ENCODE measurements at places on chromosomes 1 and 21.

DNA sequence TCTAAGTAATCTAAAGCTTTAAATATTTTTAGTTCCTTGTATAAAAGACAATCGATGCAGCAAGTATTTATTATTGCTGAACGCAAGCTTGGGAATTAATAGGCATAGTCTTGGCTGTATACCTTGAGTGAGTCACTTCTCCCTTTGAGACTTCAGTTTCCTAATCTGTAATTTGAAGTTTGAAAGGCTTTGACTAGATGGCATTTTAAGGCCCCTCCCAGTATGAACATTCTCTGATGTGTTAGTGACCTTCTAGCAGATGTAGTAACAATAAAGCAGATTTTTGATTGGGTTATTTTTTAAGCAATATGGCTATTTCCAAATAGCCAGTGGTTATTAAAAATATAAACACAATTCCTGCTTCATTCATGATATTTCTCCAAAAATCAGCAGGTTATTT is 58.2 kb downstream of the DUSP10 start:
- no peak for DNase-seq

GRCh38 chr1:225950905-225951497 is 10.0 kb upstream of the LEFTY2 start:
- DNase-seq, result no peak

- no peak for DNase-seq
Measured at GRCh38 chr1:212035835-212036605, 472 bp downstream of the DTL start.

- DNase-seq, result no peak
Measured at GRCh38 chr1:6958407-6959030, 173.3 kb downstream of the CAMTA1 start.

- no peak for DNase-seq
Measured at GRCh38 chr1:154982341-154982740, 803 bp upstream of the FLAD1 start.

DNA sequence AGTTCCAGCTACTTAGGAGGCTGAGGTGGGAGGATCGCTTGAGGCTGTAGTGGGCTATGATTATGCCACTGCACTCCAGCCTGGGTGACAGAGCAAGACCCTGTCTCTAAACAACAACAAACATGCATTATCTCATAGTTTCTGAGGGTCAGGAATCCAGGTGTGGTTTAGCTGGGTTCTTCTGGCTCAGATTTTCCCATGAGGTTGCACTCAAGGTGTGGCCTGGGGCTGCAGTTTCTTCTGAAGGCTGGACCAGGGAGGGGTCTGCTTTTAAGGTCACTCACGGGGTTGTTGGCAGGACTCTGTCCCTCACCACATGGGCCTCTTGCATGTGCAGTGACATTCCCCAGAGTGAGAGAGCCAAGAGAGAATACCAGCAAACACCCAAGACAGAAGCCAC is 77.0 kb downstream of the EPHB2 start:
- no peak for DNase-seq

- DNase-seq, result no peak
Measured at GRCh38 chr1:169624122-169624521, 5.8 kb downstream of the SELP start.

DNA sequence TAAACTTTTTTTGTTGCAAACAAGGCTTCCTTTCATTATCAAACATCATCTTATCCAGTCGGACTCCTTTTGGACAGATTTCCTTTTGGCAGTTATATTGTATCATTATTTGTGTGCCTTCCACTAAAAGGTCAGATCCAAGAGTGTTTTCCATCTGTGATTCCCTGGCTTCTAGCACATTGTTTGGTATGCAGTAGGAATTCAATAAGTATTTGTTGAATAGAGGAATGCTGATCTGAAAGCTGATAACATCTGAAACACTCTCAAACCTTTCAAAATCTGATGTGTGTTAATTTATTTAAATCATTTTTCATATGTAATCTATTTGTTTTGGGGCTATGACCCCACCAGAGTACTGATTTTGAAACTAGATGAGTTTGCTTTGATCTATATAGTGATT is 39.0 kb downstream of the NDC1 start:
- DNase-seq, result no peak

DNA sequence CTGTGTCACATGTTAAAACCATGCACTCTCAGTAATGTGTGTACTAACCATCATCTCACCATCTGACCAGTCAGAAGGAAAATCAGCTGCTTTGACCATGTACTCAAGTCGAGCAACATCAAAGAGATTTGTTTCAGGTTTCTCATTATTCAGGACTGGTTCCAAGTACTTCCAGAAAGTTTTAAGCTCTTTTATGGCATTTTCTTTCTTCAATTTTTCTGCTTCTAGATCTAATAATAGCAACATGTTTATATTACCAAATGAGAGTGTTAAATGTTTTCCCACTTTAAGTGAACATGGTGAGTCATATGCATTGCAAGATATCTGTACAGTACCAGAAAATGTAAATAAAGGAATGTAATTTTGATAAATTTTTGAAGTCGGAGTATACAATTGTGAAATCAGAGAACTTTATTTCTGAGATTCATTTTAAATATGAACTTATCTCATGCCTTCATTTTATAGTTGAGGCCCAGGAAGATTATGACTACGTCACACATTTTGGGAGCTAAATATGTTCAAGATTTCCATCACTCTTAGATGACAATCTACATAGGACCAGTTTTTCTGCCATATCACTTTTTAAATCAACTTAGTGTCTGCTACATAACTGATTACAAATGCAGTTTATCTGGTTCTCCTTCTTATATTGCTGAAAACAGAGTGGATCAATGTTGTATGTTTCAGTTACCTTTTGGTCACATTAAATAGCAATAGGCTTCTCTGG is 87.2 kb downstream of the SPAG17 start:
- DNase-seq, result no peak

- DNase-seq, result no peak
Measured at GRCh38 chr1:3519301-3519885, 64.9 kb downstream of the ARHGEF16 start.

GRCh38 chr1:168386949-168387586 is 106.4 kb downstream of the TBX19 start:
- DNase-seq, result peak; percentile 71

- DNase-seq, result no peak
Measured at GRCh38 chr1:54126271-54126815, 26.5 kb downstream of the CDCP2 start.

DNA sequence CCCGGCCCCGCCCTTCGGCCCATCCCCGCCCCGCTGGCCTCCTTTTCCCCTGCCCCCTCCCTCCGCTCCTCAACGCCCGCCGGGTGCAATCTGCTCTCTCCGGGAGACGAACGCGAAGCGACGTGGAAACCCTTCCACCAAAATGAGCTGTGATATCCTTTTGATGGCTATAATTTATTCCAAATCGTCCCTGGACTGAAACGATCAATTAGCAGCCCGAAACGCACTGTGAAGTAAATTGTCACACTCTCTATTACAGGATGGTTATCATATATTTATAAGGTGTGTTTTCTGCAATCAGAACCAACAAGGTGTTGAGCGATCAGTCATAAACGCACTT is 134.6 kb upstream of the BARHL2 start:
- DNase-seq, result no peak

GRCh38 chr1:212667223-212668139 is 32.2 kb downstream of the BATF3 start:
- no peak for DNase-seq

- DNase-seq, result no peak
Measured at GRCh38 chr1:37171691-37172090, 137.4 kb upstream of the GRIK3 start.

GRCh38 chr1:65209005-65209885 is 61.2 kb downstream of the AK4 start:
- DNase-seq, result no peak

GRCh38 chr1:104264521-104264920 is 514.8 kb downstream of the AMY1C start:
- DNase-seq, result no peak

DNA sequence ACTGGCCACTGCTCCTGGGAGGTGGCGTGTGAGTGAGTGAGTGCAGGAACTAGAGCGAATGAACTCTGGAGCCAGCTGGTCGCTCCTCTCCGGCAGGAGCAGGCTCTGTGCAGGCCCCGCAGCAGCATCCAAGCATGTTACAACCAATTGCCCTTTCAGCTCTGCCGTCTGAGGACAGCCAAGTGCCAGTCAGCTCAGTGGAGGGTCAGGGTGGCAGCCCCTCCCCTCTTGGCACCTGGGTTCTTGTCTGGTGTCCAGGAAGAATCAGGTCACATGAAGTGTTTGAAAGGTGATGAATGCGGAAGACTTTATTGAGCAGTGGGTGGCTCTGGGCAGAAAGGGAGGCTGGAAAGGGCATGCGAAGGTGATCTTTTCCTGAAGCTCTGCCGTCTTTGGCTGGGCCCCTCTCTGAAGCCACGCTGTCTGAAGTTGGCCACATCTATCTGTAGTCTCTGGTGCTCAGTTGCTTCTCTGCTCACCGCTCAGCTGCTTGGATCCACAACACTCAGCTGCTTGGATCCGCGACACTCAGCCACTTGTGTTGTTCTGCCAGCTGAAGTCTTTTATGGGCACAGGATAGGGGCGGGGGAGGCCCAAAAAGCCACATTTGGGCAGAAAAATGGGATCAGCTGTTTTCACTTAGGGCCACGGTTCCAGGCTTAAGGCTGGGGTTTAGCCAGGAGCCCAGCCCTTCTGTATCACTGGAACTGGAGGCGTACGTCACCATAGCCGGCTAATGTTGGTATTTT is 139.8 kb downstream of the ADSS2 start:
- DNase-seq, result no peak

DNA sequence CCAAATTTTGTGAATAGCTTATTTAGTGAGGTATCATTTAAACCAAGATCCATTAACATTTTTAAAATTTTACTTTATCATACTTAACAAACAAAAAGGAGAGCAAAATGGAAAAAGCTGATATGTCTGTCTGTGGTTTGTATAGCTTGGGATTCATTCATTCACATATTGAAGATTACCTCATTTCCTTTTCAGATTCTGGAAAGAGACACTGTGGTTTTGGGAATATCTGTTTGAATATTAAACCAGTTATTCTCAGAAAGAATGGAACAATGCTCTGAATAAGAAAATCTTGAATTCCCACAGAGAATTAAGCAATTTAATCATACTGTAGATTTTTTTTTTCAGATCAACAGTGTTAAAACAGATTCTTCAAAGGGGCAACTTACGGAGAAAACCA is 93.8 kb upstream of the PRDX6 start:
- DNase-seq, result no peak

- no peak for DNase-seq
Measured at GRCh38 chr1:31102501-31102950, 37.0 kb upstream of the PUM1 start.

DNA sequence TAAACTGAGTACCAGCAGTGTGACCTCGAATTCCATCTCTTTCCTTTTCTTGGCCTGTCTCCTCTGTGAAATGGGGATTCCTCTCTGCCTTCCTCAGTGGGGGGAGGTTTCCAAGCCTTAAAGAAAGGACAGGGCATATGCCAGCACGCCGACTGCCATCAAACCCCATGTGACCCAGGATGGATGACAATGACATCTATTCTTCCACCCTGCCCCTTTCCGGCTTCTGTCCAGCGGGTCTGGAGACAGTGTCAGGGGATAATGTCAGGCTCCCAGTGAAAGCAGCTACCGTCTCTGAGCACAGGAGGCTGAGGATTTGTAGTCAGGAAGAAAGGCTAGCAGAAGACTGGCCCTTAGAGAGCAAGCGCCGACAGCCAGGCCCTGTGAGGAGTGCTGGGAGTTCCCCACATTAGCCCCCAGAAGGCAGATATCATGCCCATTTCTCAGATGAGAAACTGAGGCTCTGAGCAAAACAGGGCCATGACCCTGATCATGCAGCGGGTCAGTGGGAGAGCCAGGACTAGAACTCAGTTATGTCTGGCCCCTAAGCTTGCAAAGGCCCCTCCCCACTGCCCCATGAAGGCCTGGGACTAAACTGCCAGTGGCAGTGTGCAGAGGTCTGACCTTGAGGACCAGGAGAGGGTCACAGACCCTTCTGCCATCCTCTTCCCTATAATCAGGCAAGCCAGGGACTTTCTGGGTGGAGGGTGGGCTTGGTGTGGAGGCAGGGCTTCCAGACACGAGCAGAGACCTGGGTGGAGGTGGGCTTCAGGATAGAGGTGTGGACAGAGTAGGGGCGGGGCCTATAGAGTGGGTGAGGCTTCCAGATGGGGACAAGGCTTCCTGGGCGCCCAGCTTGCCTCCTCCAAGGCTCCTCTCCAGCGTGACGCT is 30.1 kb downstream of the CDCA8 start:
- DNase-seq, result no peak

DNA sequence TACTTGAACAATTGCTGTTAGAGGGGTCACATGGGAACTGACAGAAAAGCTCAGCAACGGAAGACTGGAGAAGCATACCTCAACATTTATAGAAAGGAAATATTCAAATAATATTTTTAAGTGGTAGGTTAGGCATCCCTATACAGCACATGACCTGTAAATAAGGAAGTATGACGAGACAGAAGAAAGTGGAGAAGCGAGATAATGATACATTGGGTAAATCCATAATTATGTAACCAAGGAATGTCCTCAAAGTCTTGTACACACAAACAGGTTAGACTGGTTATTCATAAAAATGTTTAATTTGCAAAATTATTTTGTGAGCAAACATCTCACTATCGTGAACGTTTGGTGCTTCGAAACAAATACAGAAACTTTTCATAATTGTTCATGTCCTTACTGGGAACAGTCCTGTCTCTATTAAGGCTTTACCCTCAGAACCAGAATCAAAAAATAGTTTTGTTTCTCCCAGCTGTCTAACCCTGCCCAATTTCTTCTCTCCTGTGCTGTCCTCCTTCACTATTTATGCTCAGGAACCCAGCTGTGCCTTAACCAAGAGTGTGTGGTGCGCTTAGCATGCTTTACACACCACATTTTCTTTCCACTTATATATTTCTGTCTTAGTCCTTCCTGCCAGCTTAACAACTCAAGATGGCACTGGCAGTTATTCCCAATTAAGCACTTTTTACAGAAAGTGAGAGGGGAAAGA is 10.2 kb downstream of the KMO start:
- DNase-seq, result no peak
